Osteoblast (primary cell): ENCODE measurements at places on chromosomes 3 and 15. TPM values are rescaled to one million over a fixed set of nuclear protein-coding genes. Genes with fewer than 3 reads are reported as not detected.

C3orf22 gene
- not detected in 2 replicates for total RNA-seq

SCAANT1 gene
- total RNA-seq = not detected in 2 replicates

ZNF662 gene
- total RNA-seq = 4.0 and 4.1 TPM in 2 replicates

ISLR2 gene
- under 0.01 TPM in 1 of 2 replicates, not detected in the other for total RNA-seq

SPSB4 gene
- not detected in 2 replicates for total RNA-seq

ATP10A gene
- 26.5 and 32.9 TPM in 2 replicates for total RNA-seq

ULK3 gene
- total RNA-seq = 19.4 and 21.4 TPM in 2 replicates

PTPN9 gene
- total RNA-seq = 23.9 and 24.2 TPM in 2 replicates

PRR20G gene
- total RNA-seq = not detected in 2 replicates

SNTN gene
- total RNA-seq = not detected in 2 replicates

GAP43 gene
- total RNA-seq = 2.1 and 3.6 TPM in 2 replicates

DNA sequence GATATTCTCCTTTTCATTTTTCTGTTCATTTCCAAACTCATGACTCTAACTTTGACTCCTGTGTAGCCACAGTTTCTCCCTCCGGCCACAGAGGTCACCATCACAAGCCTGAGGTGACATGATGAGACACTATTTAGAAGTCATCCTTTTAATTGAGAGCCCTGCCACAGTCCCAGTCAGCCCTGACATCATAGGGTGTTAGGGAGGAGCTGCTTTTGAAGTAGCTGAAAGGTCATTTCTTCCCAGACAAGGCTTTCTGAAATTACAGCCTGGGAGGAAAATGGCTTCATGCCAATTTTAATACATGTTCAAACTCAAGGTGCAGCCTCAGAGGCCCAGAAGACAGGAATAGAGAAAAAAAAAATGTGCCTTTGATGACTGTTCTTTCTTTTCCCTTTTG, 532.8 kb upstream of the TGFBR2 start:
- DNase-seq = no peak

GRCh38 chr15:65330934-65331645, 26.6 kb downstream of the RNU5B-1 start:
- DNase-seq = peak; percentile 81

DNA sequence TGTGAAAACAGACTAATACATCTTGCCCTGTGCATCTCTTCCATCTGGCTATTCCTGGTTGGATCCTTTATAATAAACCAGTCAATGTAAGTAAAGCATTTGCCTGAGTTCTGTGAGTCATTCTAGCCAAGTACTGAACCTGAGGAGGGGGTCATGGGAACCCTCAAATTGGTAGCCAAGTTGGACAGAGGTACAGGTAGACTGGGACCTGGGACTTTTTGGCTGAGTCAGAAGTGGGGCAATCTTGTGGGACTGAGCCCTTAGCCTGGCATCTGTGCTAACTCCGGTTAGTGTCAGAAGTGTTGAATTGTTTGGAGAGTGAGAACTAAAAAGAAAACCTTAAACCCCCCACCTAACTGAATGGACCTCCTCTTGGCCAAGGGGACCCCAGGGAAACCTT, 21.0 kb upstream of the LIMD1 start:
- no peak for DNase-seq

- DNase-seq = no peak
Measured at GRCh38 chr3:143277531-143277930, 158.0 kb downstream of the CHST2 start.

GRCh38 chr3:143210141-143210540, 90.6 kb downstream of the CHST2 start:
- DNase-seq = no peak

- no peak for DNase-seq
Measured at GRCh38 chr3:81922404-81922803, 161.0 kb upstream of the GBE1 start.

DNA sequence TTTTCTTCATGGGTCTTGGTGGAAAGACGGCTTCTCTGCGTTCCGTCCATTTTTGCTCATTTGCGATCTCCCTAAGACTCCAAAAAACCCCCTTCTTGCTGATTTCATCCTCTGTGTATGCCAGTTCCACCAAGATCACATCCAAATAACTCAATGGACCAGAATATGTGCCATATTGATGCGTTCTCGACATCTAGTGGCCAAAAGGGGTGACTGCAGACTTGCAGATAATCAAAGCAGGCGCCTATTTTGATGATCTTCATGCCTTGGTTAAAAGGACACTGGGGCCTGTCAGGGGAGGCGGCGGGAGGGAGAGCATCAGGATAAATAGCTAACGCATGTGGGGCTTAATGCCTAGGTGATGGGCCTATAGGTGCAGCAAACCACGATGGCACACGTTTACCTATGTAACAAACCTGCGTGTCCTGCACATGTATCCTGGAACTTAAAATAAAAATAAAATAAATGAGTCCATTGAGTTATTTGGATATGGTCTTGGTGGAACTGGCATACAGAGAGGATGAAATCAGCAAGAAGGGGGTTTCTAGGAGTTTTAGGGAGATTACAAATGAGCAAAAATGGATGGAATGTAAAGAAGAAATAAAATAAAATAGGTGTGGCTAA, 104.2 kb upstream of the RAD18 start:
- peak; percentile 83 for DNase-seq

- no peak for DNase-seq
Measured at GRCh38 chr15:64581408-64581761, 121.0 kb downstream of the ZNF609 start.

- DNase-seq = no peak
Measured at GRCh38 chr15:68791431-68792283, 29.0 kb downstream of the ANP32A start.

- DNase-seq = no peak
Measured at GRCh38 chr3:155076888-155077287, 3.2 kb upstream of the MME start.

GRCh38 chr3:17639765-17640164, 102.7 kb downstream of the TBC1D5 start:
- DNase-seq = no peak

DNA sequence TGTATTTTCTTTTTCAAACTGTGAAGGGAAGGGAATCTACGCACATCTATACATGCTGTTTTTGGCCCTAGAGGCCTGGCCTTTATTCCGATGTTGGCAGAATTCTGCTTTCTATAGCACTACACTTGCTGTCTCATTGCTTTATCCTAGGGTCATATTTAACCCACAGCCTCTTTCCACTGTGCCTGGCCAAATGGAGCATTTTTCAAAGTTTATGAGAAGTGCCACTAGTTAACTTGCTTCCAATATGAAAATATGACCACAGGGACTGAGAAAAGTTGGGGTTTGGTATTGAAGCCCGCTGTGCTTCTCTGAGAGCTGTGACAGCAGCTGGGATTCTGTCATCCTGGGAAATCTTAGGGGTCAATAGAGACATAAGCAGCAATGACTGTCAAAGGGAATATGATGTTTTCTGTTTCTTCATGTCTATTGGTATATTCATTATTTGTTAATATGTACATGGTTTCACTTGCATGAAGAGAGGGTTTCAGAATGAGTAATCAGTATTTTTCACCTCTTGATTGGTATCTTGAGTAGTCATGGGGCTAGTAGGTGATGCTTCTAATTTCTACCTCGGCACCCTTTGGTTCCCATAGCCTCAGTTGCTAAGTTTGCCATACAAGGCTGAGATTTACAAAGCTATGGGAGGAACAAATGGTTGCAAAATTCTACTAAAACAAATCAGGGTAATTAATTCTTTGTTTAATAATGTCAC, 275.8 kb upstream of the RBMS3 start:
- no peak for DNase-seq

DNA sequence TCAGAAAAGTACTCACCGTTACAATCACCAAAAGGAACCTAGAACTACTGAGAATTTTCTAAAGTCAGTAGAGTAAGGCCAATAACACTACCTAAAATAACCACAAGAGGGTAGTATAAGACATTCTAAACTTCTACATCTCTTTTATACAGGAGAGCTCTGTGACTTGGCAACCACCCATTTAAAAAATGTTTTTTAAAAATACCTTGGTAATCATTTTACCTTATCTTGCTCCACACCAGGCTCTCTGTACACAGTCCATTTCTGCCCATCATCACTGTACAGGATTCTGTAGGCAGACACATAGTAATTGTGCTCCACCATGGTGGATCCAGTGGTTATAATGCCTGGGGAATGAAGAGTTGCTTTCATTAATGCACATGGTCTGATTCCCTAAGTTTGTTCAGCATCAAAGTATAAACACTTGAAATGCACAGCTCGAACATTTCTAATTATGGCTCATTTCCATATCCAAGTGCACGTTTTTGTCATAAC, 54.5 kb downstream of the ST3GAL6 start:
- peak; percentile 80 for DNase-seq

DNA sequence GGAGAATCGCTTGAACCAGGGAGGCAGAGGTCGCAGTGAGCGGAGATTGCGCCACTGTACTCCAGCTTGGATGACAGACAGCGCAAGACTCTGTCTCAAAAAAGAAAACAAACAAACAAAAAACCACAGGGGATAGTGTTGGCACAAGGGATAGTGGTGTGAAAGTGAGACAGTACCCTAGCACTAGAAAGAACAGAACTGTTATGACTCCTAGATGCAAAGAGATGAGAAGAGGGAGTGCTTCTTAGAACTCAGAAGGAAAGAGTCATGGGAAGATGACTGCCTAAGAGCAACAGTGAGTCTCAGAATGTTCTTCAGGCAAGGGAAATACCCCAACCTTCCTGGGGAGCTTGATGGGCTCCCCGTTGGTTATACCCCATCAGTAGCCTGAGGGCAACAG, 17.8 kb upstream of the ZNF770 start:
- no peak for DNase-seq

DNA sequence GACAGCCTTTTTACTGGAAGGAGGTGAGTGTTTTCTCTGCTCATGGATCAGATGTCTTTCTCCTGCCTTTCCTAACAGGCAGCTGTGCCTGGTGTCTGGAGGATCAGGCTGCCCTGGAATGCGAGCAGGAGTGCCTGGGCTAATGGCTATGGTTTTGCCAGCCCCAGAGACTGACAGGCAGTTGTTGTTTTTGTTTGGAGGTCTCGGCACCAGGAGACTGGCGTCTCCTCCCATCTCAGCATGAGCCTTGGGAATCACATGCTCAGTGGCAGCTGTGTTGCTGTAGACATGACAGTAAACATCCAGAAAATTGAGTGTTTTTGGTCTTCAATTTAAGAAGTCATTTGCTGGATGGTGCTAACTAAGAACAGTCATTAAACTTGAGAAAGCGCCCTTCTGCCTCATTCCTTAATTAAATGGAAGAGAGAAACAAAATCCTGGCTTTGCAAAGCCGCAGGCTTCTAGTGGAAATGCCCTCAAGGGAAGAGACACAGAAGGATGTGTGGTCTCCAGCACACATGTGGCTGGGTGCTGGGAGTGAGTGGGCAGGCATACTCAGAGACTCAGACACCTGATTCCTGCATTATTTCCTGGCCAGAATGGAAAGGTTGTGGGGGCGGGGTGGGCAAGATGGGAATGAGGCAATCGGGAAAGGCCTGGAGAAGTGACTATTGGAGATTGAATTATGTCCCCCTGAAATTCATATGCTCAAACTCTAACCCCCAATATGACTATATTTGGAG, 97.0 kb upstream of the NMNAT3 start:
- DNase-seq = no peak

- DNase-seq = no peak
Measured at GRCh38 chr3:49607796-49608195, 53.5 kb downstream of the BSN start.

DNA sequence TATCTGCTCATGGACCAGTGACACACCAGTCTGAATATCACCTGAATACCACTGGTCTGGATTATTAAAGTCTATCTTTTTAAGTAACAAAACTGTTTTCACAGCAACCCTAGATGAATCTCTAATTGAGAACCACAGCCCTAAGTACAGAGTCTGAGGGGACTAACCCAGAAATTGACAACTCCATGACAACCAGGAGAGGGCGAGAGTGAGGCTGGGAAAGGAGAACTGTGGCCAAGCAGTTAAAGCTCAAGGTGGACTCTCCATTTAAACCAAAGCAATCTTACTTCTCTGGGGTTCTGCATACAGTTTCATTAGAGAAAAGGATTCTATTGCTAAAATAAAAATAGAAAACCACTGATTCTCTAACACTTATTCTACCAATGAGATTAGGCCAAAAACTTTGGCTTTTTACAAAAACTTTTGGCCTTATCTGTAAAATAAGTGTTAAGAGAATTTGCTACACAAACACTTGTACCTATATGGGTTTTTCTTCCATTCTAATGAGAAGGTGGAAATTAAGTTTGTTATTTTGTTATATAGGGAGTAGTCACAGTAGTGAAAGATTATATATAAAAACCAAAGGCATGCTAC, 11.4 kb downstream of the NEK10 start:
- peak; percentile 79 for DNase-seq

- no peak for DNase-seq
Measured at GRCh38 chr3:54600441-54601204, 327.2 kb downstream of the LRTM1 start.

DNA sequence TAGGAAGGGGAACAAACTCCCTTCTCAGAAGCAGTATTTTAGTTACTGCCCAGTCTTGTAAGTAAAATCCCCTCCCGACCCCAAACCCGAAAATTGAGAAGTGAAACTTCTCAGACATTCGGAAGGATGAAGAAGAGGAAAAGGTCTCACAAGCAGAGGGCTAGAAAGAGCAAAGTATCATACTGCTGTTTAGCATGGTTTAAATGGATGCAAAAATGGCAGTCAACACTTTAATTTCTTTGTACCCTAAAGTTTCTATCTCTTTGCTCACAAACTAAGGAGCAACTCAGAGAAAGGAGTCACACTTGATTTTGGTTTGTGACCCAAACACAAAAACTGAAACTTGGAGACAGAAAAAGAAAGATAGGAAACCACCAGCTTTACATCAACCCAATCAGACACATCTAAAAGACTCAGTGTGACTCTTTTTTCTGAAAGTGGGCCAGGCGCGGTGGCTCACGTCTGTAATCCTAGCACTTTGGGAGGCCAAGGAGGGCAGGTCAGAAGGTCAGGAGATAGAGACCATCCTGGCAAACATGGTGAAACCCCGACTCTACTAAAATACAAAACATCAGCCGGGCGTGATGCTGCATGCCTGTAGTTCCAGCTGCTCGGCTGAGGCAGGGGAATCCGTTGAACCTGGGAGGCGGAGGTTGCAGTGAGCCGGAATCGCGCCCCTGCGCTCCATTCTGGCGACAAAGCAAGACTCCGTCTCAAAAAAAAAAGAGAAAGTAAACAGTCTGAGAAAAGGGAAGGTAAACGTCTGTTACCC, 63.2 kb upstream of the ATP11B start:
- DNase-seq = no peak

DNA sequence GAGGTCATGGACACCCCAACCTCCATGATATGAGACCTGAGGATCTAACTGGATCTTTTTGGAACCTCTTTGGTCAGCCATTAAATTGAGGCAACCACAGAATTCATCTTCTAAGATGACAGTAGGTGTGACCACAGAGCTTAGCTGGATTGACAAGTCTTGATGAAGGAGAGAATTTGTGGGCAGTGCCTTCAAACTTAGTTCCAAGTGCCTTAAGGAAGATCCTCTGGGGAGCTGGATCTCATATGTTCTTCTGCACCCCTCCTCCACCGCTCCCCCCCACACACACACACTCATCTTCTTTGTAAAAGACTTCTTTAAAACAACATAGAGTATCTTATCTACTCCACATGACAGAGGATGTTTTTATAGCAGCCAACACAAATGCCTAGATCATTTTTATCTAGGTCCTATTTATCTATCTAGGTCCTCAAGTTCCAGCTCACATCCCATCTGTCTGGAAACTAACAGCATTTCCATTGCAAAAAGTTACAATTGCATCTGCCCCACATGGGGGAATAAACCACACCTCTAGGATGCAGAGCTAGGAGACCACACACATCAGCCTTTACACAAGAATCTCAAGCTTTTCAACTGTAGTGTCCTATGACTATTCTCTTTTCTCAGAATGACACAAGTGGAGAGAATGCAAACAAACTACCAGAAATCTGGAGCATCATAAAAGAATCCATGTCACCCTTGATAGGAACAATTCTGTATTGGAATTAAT, 37.4 kb downstream of the WWTR1 start:
- DNase-seq = peak; percentile 23

- DNase-seq = peak; percentile 86
Measured at GRCh38 chr3:25424614-25425013, 3.4 kb upstream of the RARB start.
